ENCODE measurements at places on chromosomes 2 and 18.
A peak's percentile ranks its signal among the peaks of the same experiment; 100 is the strongest.

- DNase-seq = no peak
Measured at GRCh38 chr2:108967757-108968156, 21.3 kb downstream of the EDAR start.

GRCh38 chr18:2564373-2564772 is 6.9 kb downstream of the METTL4 start:
- DNase-seq = no peak

GRCh38 chr18:79933765-79934164 is 17.7 kb downstream of the SLC66A2 start:
- no peak for DNase-seq

GRCh38 chr18:48519431-48520100 is 19.3 kb upstream of the CTIF start:
- DNase-seq = no peak

- DNase-seq = no peak
Measured at GRCh38 chr2:209666296-209666695, 105.3 kb upstream of the UNC80 start.

- DNase-seq = no peak
Measured at GRCh38 chr2:197136452-197136851, 174.1 kb downstream of the ANKRD44 start.

DNA sequence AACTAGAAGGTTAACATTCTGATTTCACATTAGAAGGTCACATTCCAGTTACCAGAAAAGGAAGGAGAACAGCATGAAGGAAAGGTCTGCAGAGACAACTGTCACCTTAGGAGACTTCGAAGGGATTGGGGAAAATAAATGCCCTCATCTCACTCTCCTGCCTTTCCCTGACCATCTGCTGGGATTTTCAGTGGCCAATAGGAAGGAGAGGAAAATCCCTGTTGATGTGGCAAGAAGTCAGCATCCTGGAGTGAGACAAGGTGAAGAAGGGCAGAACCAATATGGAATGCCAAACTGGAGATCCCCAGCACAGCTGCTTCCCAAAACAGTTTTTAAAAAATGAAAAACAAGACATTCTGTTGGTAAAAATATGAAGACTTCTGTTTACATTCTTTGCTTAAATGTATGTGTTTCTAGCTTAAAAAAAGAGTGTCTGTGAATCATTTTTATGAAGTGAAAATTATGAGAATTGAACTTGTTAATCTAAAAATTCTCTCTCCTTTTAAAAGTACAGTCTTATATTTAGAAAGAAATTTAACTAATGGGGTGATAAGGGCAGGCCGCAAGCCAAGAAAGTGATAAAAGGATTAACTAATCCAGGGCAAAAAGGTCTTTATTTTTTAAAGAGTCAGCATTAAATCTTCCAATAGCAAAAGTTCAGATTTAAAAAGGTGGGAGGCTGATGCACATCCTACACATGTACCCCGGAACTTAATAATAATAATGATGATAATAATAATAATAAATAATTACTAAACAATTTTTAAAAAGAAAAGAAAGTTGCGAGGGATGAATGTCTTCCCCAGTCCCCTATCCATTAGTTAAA is 160.6 kb upstream of the DOK6 start:
- DNase-seq = no peak

DNA sequence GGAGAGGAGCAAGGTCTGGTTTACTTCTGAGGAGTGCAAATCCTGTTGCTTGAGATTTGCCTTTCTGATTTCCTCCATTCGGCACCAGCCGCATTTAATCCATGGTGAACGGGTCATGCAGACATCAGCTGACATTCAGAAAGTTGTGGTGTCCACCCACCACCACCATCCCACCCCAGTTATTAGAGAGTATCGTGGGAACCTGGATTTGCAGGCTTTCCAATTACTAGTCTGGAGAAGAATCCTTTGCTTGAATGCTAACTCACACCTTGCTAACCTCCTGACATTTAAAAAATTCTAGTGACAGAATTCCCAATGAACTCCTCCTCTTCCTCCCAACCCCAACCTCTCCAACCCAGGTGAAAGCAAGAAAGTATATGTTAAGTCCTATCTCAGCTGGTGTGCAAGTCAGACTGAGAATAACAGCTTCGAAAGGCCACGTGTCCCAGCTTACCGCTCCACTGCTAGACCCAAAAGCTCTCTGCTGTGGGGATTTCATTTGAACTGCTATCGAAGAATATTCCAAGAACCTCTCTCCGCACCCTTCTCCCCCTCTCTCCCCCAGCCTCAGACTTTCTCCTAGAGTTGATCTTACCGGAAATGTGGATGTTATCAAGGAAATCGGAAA is 17.7 kb downstream of the BCL11A start:
- DNase-seq = no peak

- DNase-seq = no peak
Measured at GRCh38 chr2:139925903-139926302, 1145.7 kb upstream of the NXPH2 start.

- DNase-seq = no peak
Measured at GRCh38 chr2:67952066-67952465, 110.7 kb downstream of the C1D start.

DNA sequence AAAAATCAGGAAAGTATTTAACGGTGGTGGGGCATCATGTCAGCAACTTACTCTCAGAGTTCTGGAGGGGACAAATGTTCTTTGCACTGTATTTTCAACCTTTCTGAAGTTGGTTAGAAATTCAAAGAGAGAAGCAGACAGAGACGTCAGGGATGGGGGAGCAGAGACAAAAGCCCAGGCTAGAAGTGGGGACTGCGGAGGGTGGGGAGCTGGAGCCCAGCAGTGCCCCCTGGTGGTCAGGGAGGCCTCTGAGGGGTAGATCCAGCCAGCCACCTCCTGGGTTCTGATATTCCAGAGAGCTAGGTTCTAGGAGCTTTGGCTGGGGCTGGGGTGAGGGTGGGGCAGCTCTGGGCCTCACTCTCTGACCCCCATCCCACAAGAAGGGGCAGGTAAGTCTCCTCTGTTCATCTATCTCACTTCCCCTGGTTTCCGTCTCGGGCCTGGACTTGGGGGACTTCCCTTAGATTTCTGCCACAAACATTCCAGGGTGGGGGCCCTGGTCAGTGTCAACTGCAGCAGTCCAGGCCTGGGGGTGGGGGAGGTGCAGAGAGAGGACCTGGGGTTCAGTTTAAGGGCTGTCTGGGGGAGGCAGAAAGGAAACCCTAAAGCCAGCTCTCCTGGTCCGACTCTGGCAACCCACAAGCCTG is 8.9 kb downstream of the TNS1 start:
- peak; percentile 9 for DNase-seq

DNA sequence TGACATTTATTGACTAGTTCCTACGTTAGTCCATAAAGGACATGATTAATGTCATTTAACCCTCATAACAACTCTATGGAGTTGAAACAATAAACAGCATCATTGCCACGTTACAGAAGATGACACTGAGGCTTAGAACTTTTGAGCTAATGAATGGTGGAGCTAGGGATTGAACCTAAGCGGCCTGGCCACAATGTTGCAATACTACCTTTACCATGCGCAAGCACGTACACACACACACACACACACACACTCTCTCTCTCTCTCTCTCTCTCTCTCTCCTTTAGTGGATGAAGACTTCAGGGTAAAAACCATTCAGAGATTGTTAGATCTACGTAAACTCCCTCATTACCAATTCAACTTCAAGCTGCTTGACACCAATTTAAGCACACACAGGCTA is 875 bp upstream of the MAP3K19 start:
- DNase-seq = no peak

- no peak for DNase-seq
Measured at GRCh38 chr2:101253703-101254450, 1.2 kb downstream of the CNOT11 start.

DNA sequence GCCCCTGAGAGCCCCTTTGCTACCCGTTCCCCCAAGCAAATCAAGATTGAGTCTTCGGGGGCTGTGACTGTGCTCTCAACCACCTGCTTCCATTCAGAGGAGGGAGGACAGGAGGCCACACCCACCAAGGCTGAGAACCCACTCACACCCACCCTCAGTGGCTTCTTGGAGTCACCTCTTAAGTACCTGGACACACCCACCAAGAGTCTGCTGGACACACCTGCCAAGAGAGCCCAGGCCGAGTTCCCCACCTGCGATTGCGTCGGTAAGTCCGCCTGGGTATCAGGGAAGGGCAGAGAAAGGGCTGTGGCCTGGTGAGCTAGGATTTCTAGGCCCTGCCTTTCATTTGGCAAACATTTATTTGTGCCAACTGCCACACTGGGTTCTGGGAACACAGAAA is 63.4 kb downstream of the TET3 start:
- no peak for DNase-seq

GRCh38 chr2:49616800-49617199 is 462.5 kb upstream of the FSHR start:
- no peak for DNase-seq

DNA sequence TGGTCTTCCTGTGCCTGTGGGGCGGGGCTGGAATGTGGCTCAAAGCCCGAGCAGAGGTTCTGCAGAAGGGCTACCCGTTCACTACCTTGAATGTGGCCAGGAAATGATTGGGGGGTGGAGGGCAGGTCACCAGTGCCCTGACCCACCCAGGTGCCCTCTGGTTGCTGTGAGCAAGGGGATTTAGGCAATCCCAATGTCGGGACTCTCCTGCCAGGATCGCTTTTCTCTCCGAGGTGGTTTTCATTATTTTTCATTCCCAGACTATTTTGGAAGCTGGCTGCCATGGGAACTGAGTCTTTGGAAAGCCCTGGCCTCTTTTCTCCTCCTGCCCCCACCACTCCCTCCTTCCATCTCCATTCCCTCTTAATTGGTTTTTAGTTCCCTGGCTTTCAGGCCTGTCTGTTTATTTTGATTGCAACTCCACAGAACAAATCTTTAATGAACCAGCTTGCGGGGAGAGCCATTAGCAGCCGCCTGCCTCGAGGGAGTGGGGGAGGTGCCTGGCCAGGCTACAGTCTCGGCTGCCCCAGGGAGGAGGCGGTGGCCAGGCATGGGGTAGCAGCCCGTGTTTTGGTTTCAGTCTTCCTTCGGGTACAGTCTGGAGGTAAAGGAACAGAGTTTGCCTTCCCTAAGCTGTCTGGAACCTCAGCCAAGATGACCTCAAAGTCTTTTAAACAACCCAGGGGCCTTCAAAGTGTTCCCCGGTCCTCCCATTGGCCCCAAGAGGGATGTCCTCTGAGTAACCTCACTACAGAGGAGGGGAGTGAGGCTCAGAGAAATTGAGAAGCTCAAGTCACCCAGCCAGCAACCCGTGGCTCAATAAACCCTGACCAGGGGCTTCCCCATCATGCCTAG is 114.4 kb upstream of the HAAO start:
- peak; percentile 24 for DNase-seq

DNA sequence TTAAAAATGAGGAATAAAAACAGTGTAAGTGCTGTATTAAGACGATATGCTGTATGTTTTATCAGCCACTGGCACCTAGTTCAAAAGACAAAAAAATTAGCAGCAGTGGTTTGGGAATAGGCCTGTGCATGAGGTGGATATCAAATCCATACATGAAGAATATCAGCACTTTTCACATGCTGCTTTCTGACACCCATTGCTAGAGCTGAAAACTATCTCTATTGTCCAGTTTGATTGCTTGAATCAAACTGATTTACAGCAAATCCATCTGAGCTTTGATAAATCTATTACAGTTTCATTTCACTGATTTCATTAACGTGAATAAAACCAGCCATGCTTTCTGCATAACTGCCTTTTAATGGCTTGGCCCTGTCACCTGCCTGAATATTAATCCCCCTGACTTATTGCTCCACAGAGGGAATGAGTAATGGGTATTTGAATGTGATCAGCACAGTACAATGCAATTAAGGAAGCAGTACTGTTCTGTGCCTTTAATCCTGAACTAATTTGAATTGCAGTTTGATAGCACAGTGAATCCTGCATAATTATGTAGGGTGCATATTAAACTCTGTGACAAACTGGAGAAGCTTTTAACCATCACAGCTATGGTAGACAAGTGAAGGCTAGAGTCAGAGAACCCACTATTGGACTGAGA is 154.0 kb downstream of the GPD2 start:
- DNase-seq = no peak

DNA sequence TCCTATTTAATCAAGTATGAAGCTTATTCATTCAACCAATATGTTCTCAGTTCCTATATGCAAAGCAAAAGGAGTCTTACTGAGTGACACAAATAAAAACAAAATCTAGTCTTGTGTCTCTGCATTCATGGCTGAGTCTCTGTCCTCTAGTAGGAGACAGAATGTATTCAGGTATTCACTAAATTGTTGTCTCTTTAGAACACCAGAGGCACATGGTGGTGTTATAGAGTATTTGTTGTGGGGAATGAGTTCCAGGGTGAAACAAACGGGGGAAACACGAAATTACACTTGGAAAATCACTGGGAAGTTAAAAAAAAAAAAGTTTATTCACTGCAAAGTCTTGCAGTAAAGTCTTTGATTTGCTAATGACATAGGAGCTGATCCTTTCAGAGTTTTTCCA is 131.7 kb upstream of the FSHR start:
- no peak for DNase-seq

- DNase-seq = no peak
Measured at GRCh38 chr18:74522635-74523548, 11.4 kb upstream of the CNDP1 start.

- DNase-seq = no peak
Measured at GRCh38 chr2:102703748-102704147, 58.1 kb upstream of the TMEM182 start.

- no peak for DNase-seq
Measured at GRCh38 chr2:46774499-46775228, 140.9 kb downstream of the MCFD2 start.

GRCh38 chr2:99420031-99420430 is 69.8 kb downstream of the REV1 start:
- no peak for DNase-seq

GRCh38 chr2:80078290-80079036 is 226.1 kb downstream of the LRRTM1 start:
- no peak for DNase-seq

GRCh38 chr2:219289195-219289536 is 10.0 kb downstream of the DNAJB2 start:
- no peak for DNase-seq

GRCh38 chr2:231877533-231878456 is 48.4 kb downstream of the NPPC start:
- DNase-seq = no peak

DNA sequence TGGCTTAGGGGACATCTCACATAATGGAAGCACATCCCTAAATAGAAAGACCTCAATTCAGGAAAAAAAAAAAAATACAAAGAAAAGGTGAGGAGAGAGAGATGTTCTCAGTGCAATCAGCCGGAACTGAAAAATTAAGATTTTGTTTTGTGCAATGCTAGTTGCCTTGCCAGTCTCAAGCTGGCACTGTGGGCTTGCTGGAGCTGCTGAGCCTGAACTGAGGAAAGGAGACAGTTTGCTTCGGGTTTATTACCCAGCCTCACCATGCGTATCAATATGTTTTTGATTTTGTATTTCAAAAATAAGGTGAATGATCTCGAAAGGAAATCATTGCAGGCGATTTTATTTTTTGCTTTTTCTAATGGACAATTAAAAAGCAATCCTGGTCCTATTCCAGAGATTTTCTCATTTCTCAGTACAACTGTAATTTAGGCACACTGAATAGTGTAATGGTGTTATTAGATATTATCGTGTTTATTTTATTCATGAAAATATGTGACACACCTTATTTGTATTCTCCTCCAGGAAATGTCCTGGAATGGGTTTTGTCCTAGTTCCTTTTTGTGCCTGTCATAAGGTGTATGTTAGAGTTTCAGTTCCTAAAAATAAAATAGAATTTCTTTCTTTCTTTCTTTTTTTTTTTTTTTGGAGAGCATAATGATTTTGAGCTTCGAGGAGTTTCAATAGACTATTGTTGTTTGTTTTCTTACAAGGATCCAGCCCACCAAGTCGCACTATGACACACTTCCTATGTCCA is 72.8 kb upstream of the ZEB2 start:
- no peak for DNase-seq
